ENCODE measurements at places on chromosomes 2 and 18.

DNA sequence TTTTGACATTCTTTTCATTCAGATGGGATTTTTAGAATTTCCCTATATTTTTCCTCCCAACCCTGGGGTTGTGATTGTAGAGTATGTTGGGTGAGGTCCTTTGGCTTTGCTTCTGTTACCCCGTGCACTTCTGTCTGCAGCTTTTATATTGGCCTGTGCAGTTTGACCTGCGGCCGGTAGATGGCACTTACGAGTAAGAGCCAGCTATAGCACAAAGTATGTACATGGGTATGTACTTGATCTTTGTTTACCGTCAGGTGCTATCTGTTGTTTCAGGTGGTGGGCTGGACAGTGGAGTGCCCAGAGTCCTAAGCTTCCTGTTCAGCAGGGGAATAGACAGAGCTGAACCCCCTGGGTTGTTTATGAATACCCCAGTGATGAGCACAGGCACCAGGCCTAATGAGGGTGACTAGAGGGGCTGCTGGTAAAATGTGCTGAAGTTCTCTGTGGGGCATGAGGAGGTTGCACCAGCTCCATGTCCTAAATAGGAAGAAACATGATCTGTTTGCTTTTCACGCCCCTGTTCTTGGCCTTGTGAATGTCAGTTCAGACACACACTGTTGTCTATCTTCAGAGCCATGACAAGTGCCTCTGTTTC, 58.9 kb upstream of the THUMPD2 start:
- peak; percentile 11 for DNase-seq

DNA sequence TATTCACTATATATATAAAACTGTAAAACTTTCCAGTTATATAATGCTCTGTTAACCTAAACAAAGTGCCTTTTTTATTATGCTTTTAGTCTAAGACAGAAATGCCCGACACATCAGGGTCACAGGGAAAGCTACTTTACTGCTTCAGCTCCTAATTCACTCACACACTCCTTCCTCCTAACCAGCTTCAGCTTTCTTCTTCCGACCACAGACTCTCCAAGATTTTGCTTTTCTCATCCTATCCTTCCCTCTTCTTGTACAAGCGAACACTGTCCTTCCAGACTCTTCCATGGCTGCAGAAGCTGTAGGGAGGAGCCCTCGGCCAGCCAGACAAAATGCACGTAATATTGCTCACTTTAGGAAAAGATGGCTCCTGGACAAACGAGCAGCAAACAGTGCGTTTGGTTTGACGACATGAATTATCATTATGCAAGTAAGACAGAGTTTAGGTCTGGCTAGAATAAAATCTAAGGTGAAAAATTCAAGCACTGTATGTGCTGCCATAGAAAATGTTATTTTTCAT, 47.5 kb upstream of the HNRNPA3 start:
- no peak for DNase-seq

- no peak for DNase-seq
These were observed 10.4 kb downstream of the DNAJC10 start for GRCh38 chr2:182726473-182726872.

DNA sequence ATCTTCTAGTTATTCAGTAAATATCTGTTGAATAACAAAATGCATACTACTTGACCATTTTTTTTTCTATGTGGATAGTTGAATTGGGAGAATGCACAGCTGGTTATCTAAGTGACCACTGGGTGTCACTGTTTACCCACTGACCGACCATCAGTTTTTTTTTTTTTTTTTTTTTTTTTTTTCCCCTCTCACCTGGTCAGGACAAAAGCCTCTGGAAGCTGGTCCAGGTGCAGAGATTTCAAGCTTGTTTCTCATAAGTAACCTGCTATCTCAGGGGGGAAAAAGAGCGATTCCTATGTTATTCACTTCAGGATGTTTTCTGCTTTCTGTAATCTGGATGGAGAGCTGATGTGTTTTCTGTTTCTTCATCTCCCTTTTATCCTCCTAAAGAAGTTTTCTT, 256.0 kb downstream of the DCDC2C start:
- DNase-seq, result no peak

DNA sequence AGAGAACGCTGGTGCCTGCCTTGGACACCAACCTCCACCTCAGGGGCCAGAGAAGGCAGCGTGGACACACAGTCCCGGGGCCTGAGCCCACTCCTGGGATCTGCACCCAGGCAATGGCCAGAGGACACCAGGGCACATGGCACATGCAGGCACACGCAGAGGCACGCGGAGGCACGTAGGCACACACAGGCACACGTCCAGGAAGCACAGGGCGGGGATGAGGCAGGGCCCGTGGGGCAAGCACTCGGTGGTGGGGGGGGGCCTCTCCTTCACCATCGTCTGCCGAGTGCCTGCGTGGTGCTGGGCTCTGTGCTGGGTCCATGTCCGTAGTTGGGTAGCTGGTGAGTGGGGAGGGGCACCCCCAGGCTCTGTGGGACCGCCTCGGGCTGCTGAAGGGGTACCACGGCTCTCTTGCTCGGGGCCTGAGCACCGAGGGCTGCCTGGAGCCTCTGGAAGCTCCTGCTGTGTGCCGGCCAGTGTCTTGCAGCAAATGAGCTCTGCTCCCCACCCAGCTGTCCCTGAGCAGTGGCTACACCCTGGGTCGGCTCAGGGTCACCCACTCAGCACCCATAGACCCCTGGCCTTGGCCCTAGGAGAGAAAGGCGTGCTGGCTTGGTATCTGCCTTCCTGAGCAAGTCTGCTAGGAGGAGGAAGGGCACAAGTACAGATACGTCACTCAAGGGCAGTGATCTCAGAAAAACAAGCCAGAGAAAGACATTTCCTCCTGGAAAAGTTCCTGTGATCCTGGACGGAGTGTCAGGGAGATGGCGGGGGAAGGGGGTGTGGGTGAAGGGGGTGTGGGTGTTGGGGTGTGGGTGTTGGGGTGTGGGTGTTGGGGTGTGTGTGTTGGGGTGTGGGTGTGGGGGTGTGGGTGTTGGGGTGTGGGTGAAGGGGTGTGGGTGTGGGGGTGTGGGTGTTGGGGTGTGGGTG, 26.4 kb downstream of the RTP5 start:
- DNase-seq, result no peak

DNA sequence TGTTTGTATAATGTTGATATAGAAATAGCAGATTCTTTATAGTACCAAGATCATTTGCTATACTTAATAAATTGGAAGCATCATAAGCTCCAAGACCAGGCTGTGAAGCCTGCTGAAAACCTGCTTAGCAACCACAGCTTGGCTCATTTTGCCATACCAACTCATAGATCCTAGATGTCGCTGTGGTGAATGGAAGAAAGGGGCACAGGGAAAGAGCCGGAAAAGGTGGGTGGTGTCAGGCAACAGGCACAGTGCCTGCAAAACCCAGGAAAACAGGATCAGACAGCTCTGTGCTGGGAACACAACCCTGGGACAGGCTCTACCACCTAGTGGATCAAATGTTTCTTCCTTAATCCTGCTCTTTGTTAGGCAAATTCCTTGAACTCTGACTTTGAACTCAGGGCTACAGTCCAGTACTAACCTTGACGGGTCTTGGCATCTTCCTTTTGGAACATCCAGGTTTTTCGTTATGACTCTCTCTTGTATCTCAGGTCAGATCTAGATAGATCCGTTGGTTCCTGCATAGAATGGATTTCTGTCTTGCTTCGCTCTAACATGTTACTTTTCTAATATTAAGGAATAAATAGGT, 31.6 kb downstream of the TWSG1 start:
- no peak for DNase-seq

GRCh38 chr2:85796341-85797262, 42.8 kb downstream of the ATOH8 start:
- DNase-seq, result no peak

DNA sequence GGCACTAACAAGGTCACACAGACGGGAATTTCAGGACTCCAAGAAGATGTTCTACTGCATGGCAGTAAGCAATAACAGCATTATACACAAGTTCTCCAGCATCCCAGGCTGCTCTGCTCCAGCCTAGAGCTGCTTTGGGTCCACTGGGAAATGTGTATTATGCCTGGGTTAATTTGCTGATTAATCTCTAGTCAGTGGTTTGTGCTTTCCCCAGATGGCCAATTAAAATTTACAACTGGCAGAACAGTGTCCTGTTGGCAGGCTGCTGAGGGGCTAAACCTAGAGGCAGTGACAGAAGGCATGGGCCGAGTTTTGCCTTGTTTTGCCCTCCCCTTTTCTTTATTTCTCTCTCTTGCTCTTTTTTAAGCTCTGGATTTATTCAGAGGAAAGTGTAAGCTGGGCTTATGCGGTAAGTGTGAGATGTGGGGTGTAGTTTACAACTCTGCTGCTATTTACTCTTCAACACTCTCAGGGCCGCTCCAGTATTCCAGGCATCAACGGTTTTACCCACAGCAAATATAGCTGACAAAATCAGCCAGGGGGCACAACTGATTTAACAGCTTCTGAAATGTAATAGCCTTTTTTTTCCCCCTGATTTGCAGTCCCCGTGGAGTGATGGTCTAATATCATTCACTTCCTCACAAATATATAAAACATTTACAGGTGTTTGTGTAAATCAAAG, 348.0 kb downstream of the GPD2 start:
- no peak for DNase-seq

DNA sequence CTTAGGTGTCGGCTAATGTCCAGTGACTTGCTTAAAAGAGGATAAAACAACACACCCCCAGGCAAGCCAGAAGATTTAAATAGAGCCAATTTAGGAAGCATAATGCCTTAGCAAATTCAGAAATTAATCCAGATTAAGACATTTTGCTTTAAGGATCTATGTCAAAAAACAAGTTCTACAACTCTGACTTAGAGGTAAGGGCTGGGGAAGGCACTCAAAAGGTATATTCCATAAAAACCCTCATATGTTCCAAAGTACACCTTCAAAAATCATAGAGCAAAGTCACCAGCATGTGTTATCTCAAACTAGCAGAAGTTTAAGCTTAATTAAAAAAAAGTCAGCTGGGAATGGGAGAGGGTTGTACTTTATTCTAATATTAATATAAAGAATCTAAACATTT, 206.4 kb downstream of the NOL4 start:
- no peak for DNase-seq

- no peak for DNase-seq
These were observed 33.6 kb downstream of the GREB1L start for GRCh38 chr18:21275645-21276044.

DNA sequence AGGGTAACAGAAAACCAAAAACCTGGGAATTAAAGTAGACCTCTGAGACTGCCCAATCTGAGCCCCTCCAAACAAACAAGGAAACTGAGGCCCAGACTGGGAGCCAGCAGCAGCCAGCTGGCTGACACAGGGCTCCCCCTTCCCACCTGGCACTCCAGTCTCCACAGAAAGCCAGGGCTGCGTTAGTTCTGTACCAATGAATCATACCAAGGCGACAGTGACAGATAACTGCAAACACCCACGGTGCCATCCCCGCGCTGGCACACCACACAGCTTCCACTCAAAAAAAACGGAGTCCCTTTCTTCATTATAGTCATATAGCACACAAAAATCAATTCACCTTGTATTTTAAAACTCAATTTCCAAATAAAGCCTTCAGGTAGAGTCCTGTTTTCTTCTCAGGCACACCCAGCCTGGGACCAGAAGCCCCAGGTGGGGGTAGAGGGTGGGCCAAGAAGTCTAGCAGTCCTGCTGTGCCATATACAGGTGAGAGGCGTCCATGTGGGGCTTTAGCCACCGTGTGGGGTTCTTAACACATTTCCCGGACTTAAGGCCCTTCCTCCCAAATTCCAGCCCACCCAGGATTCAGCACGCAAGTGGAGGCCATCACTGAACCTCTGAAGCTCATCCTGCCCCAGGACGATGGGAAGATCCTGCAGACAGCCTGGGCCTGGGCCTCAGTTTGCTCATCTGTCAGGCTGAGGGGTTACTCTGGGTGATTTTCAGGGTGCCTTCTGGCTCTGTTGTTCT, 1.2 kb downstream of the PER2 start:
- DNase-seq, result no peak

GRCh38 chr2:233837694-233838229, 16.6 kb downstream of the HJURP start:
- no peak for DNase-seq

- no peak for DNase-seq
These were observed 149.2 kb upstream of the REG3G start for GRCh38 chr2:78876316-78876688.

GRCh38 chr2:168643979-168644378, 158.5 kb upstream of the NOSTRIN start:
- DNase-seq, result peak; percentile 27

DNA sequence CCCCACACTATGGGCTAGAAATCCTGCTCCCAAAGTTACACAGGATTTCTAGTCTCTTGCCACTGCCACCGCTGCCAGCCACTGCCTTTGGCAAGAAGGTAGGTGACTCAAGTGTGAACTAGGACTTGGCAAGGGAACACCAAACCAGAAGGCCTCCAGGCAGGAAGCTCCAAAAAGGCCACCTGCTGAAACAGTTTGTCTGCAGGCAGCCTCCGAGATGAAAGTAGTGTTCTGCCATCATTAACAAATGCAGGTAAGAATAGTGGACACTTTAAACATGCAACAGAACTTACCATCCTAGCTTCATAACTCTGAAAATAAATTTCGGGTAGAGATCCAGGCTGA, 3.9 kb downstream of the ANKRD44 start:
- no peak for DNase-seq

DNA sequence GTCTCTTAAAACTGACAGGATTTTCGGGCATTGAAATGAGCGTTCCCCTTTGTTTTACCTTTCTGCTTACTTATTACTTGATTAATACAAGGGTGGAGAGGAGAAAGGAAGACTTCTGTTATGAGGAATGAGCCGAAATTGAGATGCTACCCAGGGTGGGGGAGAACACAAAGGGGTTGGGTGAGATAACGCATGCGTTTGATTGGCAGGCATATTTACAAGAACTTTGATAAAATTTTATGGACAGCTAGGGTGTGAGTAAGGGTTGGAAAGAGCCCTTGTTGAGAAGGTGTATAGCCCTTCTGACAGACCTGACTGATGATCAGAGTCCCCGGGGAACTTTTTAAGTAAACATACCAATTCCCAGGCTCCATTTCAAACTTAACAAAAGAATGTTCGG, 1.8 kb downstream of the RNF138 start:
- DNase-seq, result no peak

DNA sequence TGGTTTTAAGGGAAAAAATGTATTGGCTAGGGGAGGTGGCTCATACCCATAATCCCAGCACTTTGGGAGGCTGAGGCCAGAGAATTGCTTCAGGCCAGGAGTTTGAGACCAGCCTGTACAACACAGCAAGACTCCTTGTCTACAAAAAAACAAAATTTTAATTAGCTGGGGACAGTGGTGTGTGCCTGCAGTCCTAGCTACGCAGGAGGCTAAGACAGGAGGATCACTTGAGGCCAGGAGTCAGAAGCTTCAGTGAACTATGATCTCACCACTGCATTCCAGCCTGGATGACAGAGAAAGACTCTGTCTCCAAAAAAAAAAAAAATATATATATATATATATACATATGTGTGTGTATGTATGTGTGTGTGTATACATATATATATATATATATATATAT, 18.5 kb downstream of the CCDC88A start:
- no peak for DNase-seq
